ENCODE measurements at places on chromosomes 1 and 21.

GRCh38 chr21:28113718-28114117 is 879.0 kb downstream of the LTN1 start:
- no peak for DNase-seq

DNA sequence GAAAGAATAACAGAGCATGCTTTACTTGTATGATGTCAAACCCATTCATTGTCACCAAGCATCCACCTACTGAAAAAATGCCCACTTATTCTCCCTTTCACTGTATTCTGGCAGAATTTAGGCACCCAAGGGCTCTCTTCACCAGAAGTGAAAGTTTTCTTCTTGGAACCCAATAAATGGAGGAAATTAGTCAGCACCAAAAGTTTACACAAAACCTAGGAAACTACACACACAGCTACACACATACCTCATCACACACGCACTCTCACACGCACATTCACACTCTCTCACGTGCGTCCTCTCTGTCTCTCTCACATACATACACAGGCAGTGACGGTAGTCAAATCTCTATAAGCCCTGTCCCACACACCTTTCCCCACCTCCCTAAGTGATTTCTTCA is 37.6 kb downstream of the MCOLN2 start:
- no peak for DNase-seq

DNA sequence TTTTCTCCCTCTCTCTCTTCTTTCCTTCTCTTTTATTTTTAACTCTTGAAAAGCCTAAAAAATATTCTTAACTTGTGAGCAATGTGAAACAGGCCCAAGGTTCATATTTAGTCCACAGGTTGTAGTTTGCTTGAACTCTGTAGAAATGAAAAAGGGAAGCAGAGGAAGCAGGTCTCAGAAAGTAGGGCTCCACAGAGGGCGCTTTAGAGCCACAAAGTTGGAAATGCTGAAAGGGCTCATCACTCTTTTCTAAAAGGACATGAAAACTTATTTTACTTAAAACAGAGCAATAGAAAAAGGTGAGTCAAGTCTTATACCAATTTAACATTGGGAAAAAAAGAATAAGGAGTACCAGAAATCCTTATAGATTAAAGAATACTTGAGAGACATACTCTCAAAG is 247.0 kb downstream of the USP25 start:
- no peak for DNase-seq

- DNase-seq = no peak
These were observed 308.4 kb downstream of the AJAP1 start for GRCh38 chr1:4962836-4963235.

DNA sequence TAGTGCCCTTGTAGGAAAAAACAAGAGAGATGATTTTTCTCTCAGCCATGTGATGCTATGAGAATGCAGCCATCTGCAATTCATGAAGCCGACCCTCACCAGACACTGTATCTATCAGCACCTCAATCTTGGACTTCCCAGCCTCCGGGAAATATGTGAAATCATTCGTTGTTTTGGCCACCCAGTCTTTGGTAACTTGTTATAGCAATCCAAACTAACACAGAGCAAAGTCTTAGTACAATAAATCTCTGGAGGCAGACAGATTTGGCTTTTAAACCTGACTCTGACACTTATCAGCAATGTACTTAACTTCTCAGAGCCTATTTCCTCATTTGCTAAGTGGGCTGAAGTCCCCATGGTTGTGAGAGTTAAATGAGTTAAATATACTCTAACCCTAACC is 5.1 kb upstream of the MED18 start:
- DNase-seq = no peak

DNA sequence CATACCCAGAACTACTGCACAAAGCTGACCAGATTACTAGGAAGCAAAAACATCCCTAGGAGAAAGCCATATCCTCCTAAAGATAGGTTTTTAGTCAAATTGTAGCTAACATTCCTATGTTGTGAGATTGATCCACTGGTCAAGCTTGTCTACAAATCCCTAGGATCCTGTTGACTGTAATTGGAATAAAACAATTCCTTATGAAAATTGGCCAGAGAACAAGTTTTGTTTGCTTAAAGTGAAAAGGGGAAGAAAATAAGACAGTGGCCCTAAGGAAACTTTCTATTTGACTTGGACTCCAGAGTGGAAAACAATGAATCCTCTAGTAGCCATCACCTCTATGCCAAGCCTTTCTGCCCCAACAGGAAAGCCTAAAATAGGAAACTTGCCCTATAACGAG is 645.2 kb upstream of the USP24 start:
- DNase-seq = no peak

DNA sequence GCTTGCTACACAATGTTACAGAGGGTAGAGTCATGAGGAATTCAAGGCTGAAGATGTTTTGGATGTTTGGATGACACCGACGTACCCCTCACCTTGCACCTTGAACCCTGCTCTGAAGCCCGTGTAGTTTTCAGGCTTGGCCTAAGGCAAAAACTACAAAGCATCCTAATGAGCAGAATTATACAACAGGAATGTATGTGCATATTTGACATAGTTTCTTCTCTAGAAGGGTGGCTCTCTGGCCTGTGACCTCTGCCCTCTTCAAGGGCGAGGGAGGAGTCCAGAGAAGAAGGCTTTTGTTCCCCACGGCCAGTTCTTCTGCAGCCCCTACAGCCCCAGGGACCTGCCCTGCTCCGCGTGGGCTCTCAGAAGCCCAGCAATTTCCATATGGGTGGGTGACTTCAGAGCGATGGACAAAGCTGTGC is 43.3 kb downstream of the L1TD1 start:
- DNase-seq = no peak

- no peak for DNase-seq
These were observed 886.9 kb downstream of the AMY1C start for GRCh38 chr1:104636581-104636980.

- DNase-seq = no peak
These were observed 12.8 kb upstream of the RNU1-2 start for GRCh38 chr1:16882986-16883385.

DNA sequence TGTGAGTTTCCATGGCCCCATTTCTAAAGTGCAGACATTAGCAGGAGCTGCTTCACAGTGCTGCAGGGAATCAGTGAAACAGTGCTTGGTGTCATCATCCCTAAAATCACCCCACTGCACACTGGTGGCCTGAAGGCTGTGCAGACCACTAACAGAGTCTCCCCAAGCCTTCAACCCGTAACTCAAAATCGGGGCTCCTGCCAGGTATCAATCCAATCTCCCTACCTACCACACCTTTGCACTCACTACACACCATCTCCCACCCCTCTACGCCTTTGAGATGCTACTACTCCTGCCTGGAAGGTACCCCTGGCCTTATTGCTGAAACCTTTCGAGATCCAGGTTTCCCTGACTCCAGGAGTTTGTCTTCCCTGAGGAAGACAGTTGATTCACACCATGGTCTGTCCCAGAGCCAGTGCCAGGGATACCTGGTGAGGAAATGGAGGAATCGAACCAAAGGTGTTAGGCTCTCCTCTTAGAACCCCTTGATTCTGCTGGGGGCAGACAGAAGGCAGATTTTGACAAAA is 25.5 kb downstream of the SLC2A1 start:
- no peak for DNase-seq

DNA sequence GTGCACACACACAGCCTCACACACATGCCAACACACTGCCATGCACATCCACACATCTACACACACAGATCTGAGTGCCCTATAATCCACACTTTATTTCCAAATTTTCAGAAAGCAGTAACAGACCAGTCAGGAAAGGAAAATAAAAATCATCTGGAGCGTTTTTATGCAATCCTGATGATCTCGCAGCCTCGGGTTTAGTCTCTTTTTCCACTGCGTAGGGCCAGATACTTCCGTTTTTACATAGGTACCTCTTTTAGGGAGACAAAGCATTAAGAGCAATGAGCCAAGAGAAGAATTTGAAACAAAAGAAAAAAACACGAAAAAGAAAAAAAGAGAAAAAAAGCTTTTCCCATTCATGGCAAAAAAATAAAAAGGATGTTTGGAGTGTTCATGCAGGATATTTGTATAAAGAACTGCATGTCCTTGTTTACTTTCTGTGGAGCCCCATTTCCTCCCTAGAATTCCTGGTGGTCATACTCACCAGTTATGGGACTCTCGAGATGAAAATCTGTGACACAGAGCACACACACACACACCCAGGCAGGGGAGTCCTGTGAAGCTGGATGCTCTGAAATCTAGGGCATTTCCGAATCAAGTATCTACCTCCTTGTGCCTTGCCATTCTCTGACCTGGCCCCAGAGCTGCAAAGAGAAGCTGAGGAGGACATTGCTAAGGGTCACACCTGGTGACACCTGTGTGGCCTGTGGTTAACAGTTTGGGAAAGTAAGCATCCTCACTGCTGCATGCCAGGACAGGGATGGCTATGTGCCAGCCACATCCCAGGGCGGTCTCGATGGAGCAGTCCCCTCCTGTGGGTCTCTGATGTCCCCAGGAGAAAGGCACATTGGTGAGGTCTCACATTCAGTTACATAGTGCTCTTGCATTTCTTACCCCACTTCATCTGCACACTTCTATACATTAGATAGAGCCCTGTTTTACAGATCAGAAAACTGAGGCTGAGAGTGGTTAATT is 83.6 kb downstream of the RUNX1 start:
- DNase-seq = no peak

DNA sequence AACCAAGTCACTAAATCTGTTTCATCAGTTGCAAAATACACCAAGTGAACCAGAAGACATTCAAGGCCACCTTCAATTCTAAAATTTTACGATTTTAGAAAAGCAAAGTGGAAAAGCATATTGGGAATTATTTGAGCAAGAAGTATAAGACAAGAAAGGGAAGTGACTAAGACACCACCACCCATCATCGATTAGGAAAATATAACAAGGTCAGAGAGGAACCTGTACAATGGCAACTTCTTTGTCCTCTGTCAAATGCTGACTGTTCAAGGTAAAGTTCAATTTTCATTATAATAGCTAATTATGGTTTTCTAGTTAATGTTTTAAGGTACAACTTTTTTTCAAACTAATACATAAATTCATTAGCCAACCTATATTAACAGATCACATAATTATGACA is 10.8 kb downstream of the FRRS1 start:
- DNase-seq = no peak

GRCh38 chr1:89962742-89963075 is 32.2 kb upstream of the ZNF326 start:
- no peak for DNase-seq

GRCh38 chr1:200291106-200291505 is 118.7 kb downstream of the ZNF281 start:
- no peak for DNase-seq

- DNase-seq = no peak
These were observed 317.7 kb upstream of the DAB1 start for GRCh38 chr1:57741521-57741920.

- no peak for DNase-seq
These were observed 677.9 kb downstream of the MATN1 start for GRCh38 chr1:30045304-30046090.

DNA sequence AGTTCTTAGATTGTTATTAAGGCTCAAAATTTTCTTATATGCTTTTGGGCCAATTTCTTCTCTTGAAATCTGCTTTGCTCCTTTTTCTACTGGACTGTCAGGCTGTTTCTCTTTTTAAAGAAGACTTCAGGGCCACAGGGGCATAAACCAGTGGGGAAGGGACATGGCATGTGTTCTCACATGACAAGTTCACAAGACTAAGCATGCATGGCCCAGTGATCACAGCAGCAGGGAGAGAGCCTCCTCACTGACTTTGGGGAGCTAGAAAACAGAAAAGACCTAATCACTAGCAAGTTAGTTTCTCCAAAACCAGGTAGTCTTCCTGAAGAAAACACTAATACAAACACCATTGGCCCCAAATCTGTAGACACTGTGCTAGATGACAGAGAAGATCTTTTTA is 64.8 kb downstream of the RAB3GAP2 start:
- DNase-seq = no peak

DNA sequence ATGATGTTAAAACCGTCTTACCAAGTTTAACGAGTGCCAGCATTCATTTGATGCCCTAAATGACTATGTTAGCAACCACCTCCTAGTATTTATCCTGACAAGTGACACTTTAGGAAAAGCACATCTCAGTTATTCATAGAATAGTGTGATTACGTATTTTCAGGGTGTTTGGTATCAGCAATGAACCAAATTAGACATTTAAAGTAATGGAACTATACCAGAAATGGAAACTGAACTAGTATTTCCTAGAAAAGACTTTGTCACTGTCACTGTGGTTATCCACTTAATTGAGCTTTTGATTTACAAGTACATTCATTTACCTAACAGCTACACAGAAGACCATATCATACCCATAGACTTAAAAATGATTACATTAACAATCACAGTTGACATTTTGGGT is 3.6 kb upstream of the IL12RB2 start:
- DNase-seq = no peak

DNA sequence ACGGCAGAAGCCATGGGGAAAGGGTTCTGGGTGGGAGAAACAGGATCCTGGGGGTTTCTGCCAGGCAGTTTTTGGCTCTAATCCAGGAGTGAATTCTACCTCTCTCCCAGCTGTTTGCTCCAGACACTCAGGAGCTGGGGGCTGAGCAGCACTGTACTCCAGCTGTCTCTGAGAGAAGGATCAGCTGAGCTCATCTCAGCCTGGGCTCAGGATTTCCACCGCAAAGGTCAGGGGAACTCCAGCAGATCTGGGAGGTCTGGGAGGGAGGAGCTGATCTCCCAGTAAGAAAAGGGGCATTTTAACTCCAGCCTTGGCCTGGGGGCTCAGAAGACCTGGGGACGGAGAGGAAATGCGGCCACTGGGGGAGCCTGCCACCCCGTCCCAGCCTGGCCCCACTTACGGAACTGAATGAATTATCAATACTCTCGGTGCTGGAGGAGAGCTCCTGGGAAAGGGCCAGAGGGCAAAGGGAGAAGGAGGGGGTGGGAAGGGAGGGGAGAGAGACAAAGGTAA is 17.3 kb downstream of the PI4KB start:
- no peak for DNase-seq

DNA sequence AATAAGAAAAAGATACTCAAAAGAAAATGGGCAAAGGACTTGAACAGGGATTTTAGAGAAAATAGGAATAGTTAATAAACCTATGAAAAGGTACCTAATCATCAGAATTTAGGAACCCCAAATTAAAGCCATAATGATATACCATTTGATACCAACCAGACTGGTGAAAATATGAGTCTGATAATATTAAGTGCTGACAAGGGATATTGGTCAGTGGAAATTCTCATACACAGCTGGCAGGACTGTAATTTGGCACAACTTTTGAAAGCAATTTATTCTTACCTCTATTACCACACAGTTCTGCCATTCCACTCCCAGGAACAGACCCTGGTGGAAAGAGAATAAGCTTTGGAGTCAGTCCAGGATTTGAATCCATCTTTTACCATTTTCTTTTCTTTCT is 111.3 kb downstream of the KIF26B start:
- no peak for DNase-seq

All from NCI-H2081 treated with DMSO at 0.1 percent for 48 hours (cell line).